LHCN-M2 (cell line): ENCODE measurements at places on chromosomes 1 and 21.
A peak's percentile ranks its signal among the peaks of the same experiment; 100 is the strongest.

GRCh38 chr1:68210027-68210426 lies 22.3 kb downstream of the WLS start:
- peak; percentile 42 for DNase-seq

- no peak for DNase-seq
Observed at GRCh38 chr1:116131170-116131569, 20.0 kb downstream of the MAB21L3 start.

- no peak for DNase-seq
Observed at GRCh38 chr1:42350086-42350485, 15.1 kb upstream of the FOXJ3 start.

- no peak for DNase-seq
Observed at GRCh38 chr1:235351441-235351840, 15.8 kb upstream of the TBCE start.

GRCh38 chr1:214579183-214579582 lies 23.8 kb upstream of the CENPF start:
- no peak for DNase-seq

GRCh38 chr21:20151741-20152140 lies 846.5 kb upstream of the NCAM2 start:
- no peak for DNase-seq

DNA sequence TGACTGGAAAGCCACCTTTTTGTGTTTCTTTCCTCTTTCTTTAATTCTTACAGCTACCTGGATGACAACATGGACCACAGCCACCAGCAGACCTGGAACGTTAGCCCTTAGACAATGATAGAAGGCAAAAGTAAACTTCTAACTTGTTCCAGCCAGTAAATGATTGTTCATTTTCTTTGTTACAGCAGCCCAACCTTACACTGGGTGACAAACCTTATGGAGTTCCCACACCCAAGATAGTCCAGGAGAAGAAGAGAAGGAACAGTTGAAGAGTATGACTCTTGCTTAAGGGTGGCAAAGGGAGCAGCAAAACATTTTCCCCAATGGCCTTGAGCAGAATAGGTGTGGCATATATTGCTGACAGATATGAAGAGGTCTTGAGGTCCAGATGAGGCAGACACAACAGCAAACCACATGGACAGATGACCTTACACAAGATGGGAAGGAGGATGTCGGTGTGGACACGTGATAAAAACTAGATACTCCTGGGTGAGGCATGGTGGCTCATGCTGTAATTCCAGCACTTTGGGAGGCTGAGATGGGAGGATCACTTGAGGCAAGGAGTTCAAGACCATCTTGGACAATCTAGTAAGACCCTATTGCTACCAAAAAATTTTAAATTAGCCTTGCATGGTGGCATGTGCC lies 11.8 kb upstream of the FAM76A start:
- DNase-seq: no peak

- no peak for DNase-seq
Observed at GRCh38 chr1:149906570-149907075, 7.3 kb downstream of the BOLA1 start.
